Activated B cell treated with CpG ODN at 0.5 μM for 24 hours (primary cell): ENCODE measurements at places on chromosomes 4 and X.

DNA sequence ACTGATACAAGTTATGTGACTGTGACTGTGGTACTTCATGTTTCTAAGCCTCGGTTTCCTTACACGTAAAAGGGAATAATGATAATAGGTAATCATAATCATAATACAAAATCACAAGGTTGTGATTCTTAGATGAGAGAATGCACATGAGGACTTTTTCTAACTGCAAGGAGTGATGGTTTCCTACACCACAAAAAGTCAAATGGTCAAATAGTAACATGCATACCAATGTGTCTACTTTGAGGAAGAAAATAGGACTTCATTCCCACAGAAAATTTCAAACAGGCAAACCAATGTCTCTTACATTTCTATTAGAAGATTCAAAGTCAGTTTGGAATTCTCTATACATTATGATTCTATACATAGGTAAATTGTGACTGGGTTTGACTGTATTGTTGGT, 368.7 kb upstream of the FTHL17 start:
- H3K27me3 ChIP-seq, result peaks cover 3% of the 10 kb centered on the region
- no peak overlapping the region for H3K4me3 ChIP-seq
- no peak for DNase-seq
- H3K4me1 ChIP-seq, result no peaks in the 10 kb centered on the region

- no peaks in the 10 kb centered on the region for H3K4me1 ChIP-seq
- H3K27me3 ChIP-seq, result peaks cover 1% of the 10 kb centered on the region
- no peaks in the 10 kb centered on the region for H3K36me3 ChIP-seq
- no peak for DNase-seq
These were observed 126.0 kb downstream of the EMCN start for GRCh38 chr4:100391863-100392262.

- H3K4me3 ChIP-seq, result no peak overlapping the region
- no peak for DNase-seq
- H3K27me3 ChIP-seq, result no peaks in the 10 kb centered on the region
- no peaks in the 10 kb centered on the region for H3K36me3 ChIP-seq
These were observed 88.1 kb downstream of the SPANXN3 start for GRCh38 chrX:143429131-143429530.

GRCh38 chr4:48195374-48195773, 61.3 kb upstream of the TXK start:
- H3K4me1 ChIP-seq, result peaks cover 70% of the 10 kb centered on the region
- peak overlapping the region; percentile 73 for H3K27ac ChIP-seq
- H3K36me3 ChIP-seq, result peaks cover 1% of the 10 kb centered on the region
- no peak for DNase-seq
- peak overlapping the region; percentile 64 for H3K4me3 ChIP-seq

DNA sequence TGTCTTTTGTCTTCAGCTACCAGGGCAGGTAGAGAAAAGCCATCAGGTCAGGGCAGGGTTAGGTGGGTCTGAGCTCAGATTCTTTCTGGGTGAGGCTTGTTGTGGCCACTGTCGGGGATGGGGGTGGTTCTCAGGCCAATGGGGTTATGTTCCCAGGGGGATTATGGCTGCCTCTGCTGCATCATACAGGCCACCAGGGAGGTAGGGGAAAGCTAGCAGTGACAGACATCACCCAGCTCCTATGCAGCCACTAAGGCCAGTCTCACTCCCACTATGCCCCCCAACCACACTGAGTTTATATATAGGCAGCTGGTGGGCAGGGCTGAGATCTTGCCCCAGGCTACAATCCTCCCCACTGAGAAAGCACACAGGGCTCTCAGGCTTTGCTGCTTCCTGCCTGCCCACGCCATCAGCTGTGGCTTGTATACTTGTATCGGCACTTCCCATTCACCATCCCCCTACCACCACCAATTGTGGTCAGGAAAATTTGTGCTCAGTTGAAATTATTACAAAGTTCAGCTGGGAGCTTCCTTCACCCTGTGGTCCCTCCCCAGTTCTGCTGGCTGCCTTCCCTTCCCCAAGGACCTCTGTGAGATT, 72.6 kb upstream of the PTPN13 start:
- H3K27me3 ChIP-seq, result peaks cover 12% of the 10 kb centered on the region
- no peaks in the 10 kb centered on the region for H3K36me3 ChIP-seq
- no peaks in the 10 kb centered on the region for H3K4me1 ChIP-seq
- no peak for DNase-seq

DNA sequence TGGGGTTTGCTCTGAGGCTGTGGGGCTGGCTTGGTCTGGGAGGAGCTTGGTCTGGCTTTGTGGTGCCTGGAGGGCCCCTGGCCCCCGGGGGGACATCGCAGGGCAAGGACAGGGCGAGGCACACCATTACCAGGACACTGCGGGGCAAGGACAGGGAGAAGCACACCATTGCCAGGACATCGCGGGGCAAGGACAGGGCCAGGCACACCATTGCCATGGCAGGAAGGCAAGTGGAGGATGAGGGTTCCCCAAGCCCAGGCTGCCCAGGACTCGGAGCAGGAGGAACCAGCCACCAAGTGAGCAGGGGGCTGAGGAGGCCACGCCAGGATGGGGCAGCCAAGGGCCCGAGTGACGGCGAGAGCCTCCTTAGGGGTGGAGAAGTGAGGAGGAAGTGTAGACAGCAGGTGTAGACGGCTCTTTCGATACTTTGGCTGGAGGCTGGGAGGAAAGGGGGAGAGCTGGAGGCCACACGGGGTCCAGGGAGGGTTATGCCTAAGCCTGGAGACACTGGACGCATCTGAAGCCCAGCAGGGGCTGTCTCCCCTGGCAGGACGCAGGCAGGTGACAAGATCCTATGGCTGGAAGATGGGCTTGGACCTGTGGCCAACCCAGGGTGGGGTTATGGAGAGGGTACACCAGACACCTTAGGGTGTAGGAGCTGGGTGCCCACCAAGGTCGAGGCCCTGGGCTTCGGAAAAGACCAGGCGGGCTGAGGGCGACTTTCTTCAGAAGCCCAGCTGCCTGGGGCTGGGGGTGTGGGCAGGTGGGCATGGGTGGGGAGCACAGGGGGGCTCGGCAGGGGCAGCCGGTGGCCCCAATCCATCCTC, 7.3 kb downstream of the NKX1-1 start:
- H3K36me3 ChIP-seq, result peaks cover 6% of the 10 kb centered on the region
- H3K4me3 ChIP-seq, result no peak overlapping the region
- H3K27ac ChIP-seq, result no peak overlapping the region

- no peak overlapping the region for H3K27ac ChIP-seq
- peaks cover 28% of the 10 kb centered on the region for H3K36me3 ChIP-seq
- no peak overlapping the region for H3K4me3 ChIP-seq
- no peak for DNase-seq
- no peaks in the 10 kb centered on the region for H3K27me3 ChIP-seq
These were observed 79.7 kb downstream of the ABCB7 start for GRCh38 chrX:75076429-75076828.

- H3K4me1 ChIP-seq, result peaks cover 22% of the 10 kb centered on the region
- no peaks in the 10 kb centered on the region for H3K36me3 ChIP-seq
- H3K4me3 ChIP-seq, result peak overlapping the region; percentile 19
- H3K27me3 ChIP-seq, result peaks cover 5% of the 10 kb centered on the region
- DNase-seq, result no peak
These were observed 20.1 kb upstream of the CSF2RA start for GRCh38 chrX:1248331-1249061.

DNA sequence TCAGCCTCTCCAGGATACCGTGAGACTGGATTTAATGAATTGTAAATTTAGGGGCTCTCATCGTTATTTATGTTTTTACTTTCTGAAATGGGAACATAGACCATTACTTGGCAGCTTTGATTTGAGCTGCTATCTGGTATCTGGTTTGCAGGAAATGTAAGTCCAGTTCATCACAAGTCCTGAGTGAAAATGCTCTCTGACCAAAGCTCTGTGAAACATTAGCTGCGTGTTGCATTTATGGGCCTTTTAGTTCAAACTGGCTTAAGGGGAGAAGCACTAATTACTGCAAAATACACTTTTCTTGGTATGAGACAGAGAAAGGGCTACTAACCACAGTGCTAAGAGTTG, 420 bp downstream of the CC2D2A start:
- H3K27me3 ChIP-seq, result peaks cover 8% of the 10 kb centered on the region
- H3K27ac ChIP-seq, result no peak overlapping the region
- H3K4me3 ChIP-seq, result peak overlapping the region; percentile 39
- DNase-seq, result no peak
- no peaks in the 10 kb centered on the region for H3K36me3 ChIP-seq
- H3K4me1 ChIP-seq, result peaks cover 9% of the 10 kb centered on the region

GRCh38 chr4:8647094-8647570, 54.6 kb downstream of the CPZ start:
- H3K36me3 ChIP-seq, result no peaks in the 10 kb centered on the region
- no peaks in the 10 kb centered on the region for H3K27me3 ChIP-seq
- no peaks in the 10 kb centered on the region for H3K4me1 ChIP-seq

- no peak overlapping the region for H3K27ac ChIP-seq
- H3K27me3 ChIP-seq, result peaks cover 3% of the 10 kb centered on the region
- no peak overlapping the region for H3K4me3 ChIP-seq
- H3K36me3 ChIP-seq, result no peaks in the 10 kb centered on the region
These were observed 36.8 kb upstream of the VBP1 start for GRCh38 chrX:155179346-155179997.

DNA sequence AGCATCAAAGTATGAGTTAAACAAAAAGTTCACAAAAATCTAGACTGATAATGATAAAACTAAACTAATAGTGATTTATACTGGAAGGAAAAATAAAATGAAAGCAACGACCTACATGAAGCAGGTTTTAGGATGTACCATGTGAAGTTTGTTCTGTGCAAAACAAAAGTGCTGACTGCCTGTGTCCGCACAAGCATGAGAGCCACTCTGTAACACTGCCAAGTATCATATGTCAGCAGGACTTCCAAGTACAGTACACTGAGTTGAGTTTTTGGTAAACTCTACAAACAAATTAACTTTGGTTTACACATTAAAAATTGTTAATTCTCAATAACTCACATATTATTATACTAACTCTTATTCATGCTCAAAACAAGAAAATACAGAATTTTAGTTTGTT, 459.0 kb downstream of the PDGFC start:
- H3K4me1 ChIP-seq, result no peaks in the 10 kb centered on the region
- no peaks in the 10 kb centered on the region for H3K36me3 ChIP-seq
- H3K27ac ChIP-seq, result no peak overlapping the region

DNA sequence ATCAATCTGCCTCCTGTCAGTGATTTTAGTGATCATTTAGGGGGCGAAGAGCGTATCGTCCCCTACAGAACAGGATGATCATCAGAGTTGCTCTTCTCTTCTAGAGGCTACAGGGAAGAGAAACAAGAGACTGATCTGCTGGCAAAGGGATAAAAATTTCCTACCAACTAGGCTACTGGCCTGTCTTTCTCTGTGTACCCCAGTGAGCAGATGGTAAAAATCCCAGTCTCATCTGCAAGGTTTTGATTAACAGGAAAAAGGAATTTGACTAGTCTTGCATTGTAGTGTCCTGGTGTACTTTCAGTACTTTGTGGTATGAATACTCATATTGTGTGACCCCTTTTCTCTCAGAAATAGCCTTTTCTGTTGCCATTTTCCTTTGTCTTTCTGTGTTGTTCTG, 21.8 kb upstream of the AADAT start:
- no peaks in the 10 kb centered on the region for H3K36me3 ChIP-seq
- H3K4me3 ChIP-seq, result no peak overlapping the region
- no peak for DNase-seq
- H3K4me1 ChIP-seq, result no peaks in the 10 kb centered on the region
- H3K27ac ChIP-seq, result no peak overlapping the region
- H3K27me3 ChIP-seq, result no peaks in the 10 kb centered on the region

DNA sequence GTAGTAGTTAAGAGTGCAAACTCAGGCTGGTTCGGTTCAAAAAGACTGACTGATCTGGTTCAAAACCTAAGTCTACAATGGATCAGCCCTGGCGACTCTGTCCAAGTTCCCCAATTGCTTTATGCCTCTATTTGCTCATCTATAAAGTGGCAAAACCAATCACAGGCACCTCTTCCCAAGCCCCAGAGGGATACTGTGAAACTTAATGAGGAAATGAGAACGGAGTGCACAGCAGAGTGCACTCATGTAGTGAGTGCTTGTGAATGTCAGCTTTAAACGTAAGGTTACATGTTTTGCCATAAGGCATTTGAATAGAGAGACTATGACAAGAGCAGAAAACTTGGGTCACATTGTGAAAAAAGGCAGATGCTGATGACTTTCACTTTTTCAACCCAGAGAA, 199.7 kb upstream of the KLF3 start:
- H3K4me1 ChIP-seq, result peaks cover 7% of the 10 kb centered on the region
- H3K27ac ChIP-seq, result no peak overlapping the region
- no peaks in the 10 kb centered on the region for H3K36me3 ChIP-seq
- no peak overlapping the region for H3K4me3 ChIP-seq
- no peak for DNase-seq

DNA sequence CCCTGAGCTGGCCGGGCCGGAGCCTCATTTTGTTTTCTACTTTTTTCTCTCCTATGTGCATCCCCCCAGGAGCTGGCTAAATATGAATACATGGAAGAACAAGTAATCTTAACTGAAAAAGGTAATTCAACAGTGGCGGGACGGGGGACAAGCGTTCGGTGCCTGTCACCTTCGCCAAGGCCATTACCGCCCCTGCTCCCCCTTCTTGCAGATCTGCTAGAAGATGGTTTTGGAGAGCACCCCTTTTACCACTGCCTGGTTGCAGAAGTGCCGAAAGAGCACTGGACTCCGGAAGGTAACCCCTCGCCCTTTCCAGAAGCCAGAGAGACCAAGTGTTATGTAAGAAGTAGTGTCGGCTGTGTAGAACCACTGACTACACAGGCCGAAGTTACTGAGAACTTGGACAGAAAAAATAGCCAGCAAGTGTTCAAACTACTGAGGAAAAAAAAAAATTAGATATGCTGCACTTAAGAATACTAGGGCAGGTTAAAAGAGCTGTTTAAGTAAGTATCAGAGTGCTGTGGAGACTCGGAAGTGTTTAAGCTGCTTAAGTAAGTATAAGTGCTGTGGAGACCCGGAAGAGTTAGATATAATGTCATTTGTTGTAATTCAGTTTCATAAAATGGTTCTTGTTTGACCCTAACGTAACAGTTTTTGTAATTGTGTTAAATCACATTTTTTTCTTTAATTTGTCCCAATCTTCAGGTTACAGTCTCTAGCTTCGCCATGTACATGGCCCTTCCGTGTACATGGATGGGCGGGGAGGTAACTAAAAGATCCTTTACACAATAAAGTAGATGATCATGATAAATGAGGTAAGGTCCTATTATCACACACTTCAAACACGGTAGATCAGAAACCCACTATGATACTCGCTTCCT, 856 bp downstream of the SAT1 start:
- H3K27me3 ChIP-seq, result no peaks in the 10 kb centered on the region
- H3K36me3 ChIP-seq, result peaks cover 34% of the 10 kb centered on the region
- no peak for DNase-seq
- H3K4me1 ChIP-seq, result peaks cover 43% of the 10 kb centered on the region
- peak overlapping the region; percentile 95 for H3K27ac ChIP-seq

GRCh38 chr4:40511036-40511614, 118.5 kb downstream of the RBM47 start:
- H3K36me3 ChIP-seq, result no peaks in the 10 kb centered on the region
- no peak overlapping the region for H3K27ac ChIP-seq
- H3K4me3 ChIP-seq, result no peak overlapping the region
- H3K27me3 ChIP-seq, result no peaks in the 10 kb centered on the region

GRCh38 chrX:130975947-130976346, 72.9 kb upstream of the ENOX2 start:
- no peaks in the 10 kb centered on the region for H3K4me1 ChIP-seq
- no peak overlapping the region for H3K27ac ChIP-seq
- no peak for DNase-seq
- no peaks in the 10 kb centered on the region for H3K36me3 ChIP-seq
- H3K4me3 ChIP-seq, result no peak overlapping the region
